Tibial nerve (tissue), 4 donors: ENCODE measurements at places on chromosomes 6 and 20. TPM values are rescaled to one million over a fixed set of nuclear protein-coding genes. Genes with fewer than 3 reads are reported as not detected.

DNA sequence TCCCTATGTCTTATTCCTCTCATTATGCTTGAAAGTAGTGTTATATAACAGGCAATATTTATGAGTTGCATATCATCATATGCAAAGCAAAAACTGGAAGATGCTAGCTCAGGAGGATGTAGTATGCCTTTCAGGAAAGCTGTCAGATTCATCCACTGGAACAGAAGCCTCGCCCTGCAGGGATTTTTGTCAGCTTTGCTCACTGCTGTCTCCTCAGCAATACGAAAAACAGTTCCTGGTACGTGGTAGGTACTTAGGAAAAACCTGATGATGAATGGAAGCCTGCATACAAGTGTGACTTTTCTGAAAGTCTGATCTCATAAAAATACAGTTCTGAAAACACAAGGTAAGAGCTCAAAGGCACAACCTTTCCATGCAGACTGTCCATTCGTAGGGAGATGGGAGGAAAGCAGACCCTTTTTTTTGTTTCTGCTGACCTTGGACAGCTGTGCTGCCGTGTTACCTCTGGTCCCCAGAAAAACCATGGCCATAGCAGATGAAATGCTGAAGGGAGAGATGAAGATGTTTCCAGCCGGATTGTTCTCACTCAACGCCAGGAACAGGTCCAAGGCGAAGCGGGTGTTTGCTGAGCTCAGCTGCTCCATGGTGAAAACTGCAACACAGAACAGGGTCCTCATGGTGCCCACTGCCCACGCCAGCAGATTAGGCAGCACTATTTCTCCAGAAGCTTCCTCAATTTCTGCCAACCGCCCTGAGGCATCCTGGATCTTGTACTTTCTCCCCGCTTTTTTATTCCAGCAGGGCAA lies 1.5 kb downstream of the SERPINB1 start:
- H3K4me1 ChIP-seq = peaks cover 48% of the 10 kb centered on the region
- no peak for DNase-seq
- peak overlapping the region; percentile 66 for H3K4me3 ChIP-seq
- H3K27ac ChIP-seq = peak overlapping the region; percentile 84
- H3K27me3 ChIP-seq = no peaks in the 10 kb centered on the region
- H3K36me3 ChIP-seq = no peaks in the 10 kb centered on the region

The PTPRT gene
- under 0.01 TPM for total RNA-seq

The OPN5 gene
- not detected for total RNA-seq

DNA sequence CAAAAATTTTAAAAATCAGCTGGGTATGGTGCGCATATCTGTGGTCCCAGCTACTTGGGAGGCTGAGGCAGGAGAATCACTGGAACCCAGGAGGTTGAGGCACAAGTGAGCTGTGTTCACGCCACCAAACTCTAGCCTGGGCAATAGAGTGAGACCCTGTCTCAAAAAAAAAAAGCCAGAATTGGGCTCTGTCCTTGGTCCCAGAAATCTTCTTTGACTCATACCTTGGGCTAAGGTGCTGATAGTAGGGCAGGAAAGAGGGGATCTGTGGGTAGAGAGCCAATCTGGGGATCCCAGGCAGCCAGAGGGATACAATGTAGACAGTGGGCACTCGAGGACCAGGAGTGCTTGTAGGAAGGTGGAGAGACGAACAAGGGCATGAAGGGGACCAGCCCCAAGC lies 13.3 kb downstream of the ETV7 start:
- no peaks in the 10 kb centered on the region for H3K36me3 ChIP-seq
- H3K4me3 ChIP-seq = no peak overlapping the region
- H3K27ac ChIP-seq = no peak overlapping the region
- DNase-seq = no peak
- peaks cover 28% of the 10 kb centered on the region for H3K4me1 ChIP-seq

DNA sequence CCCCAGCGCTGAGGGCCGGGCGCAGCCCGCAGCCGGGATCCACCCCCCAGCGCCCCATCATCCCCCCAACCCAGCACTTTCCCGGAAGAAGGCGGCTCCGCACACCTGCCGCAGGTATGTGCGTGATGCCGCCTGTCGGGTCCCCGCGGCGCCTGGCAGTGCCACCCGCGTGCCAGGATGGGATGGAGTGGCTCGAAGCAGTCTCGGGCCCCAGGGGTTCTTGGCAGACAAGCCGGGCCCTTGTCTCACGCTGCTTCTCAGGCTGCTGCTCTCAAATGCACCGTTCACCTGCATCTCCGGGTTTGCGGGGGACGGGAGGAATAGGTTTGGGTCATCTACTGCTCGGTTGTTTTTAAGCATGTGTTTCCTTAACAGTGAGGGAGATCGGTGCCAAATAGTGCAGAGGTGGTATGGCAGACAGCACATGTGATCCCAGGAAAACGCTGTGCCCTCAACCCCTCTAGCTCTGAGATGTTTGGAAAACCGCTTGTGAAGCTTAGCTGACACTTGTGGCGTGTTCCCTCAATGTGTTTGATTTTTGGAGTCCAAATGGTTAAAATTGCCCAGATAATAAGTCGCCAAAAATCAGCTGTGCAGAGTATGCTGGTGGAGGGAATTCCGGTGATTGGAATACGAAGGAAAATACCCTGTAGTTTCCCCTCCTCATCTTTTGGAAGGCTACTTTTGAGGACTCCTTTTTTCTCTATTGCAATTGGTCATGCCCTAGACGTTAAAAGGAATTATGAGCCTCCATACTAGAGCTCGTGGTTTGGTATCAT lies 926 bp downstream of the MYLIP start:
- H3K4me3 ChIP-seq = peak overlapping the region; percentile 86
- peak overlapping the region; percentile 94 for H3K27ac ChIP-seq
- no peaks in the 10 kb centered on the region for H3K27me3 ChIP-seq
- no peak for DNase-seq
- H3K36me3 ChIP-seq = no peaks in the 10 kb centered on the region

DNA sequence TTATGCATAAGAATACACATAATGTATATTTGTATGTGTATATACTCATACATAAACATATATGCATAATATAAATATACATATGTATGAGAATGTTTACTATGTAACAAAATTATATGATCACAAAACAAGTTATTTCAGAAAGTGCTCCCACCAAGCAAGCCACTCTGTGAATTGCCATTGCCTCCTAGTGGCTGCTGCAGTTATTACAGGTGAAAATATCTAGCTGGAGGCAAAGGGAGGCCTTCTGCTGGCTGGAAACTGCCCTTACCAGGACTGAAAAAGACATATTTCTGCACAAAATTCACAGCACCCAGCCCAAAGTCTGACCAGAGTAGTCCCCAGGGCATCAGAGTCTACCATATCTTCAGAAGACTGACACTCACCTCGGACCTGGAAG lies 14.4 kb upstream of the ADAM33 start:
- no peaks in the 10 kb centered on the region for H3K4me1 ChIP-seq
- no peaks in the 10 kb centered on the region for H3K36me3 ChIP-seq
- no peaks in the 10 kb centered on the region for H3K27me3 ChIP-seq
- DNase-seq = no peak
- H3K4me3 ChIP-seq = no peak overlapping the region
- H3K27ac ChIP-seq = no peak overlapping the region

DNA sequence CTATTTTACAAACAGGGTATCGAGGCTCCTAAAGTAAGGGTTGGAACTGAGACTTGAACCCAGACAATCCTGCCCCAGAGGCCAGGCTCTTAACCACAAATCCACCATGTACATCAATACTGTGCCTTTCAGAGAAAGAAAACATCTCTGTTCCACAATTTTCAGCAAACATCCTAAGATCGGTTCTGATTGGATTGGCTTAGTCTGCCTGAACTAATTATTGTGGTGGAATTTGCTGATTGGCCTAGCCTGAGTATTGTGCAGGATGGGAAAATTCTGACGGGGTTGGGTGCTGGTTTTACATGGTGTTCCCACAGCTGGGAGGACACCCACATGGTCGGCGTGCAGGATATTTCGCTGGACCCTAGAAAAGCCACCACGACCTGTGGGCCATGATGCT lies at the start of gene CLPSL1:
CLPSL1 (plus strand) TSS at position 301 of the 400 bp plus-strand sequence; CDS start at position 393, 92 bp downstream.
- no peak within 1 kb of the TSS for H3K4me3 ChIP-seq
- H3K36me3 ChIP-seq = no peaks in the 10 kb centered on the region
- H3K27me3 ChIP-seq = no peaks in the 10 kb centered on the region
- no peaks in the 10 kb centered on the region for H3K4me1 ChIP-seq
- DNase-seq = no peak

The GHRH gene
- not detected for total RNA-seq

DNA sequence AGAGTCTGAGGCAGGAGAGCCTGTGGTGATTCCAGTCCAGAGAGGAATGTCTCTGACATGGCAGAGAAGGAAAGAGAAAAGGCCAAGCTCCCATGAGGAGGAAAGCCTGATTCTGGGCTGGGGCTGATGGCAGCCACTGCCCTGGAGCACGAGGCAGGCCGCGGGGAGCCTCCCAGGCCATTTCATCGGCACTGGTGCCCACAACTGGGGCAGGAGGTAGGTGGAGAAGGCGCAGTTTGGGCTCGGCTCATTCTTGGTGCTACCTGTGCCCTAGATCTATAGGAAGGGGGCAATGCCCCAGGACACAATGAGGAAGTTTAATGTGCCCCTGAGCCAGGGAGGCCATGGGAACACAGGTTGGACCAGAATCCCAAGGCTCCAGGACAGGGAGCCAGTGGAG lies 2.6 kb upstream of the TREML1 start:
- no peaks in the 10 kb centered on the region for H3K4me1 ChIP-seq
- no peak for DNase-seq
- H3K4me3 ChIP-seq = no peak overlapping the region
- H3K27ac ChIP-seq = no peak overlapping the region
- peaks cover 5% of the 10 kb centered on the region for H3K27me3 ChIP-seq

GRCh38 chr20:11891776-11892545 lies 25.7 kb upstream of the BTBD3 start:
- H3K4me1 ChIP-seq = no peaks in the 10 kb centered on the region
- peak overlapping the region; percentile 92 for H3K4me3 ChIP-seq
- peak overlapping the region; percentile 89 for H3K27ac ChIP-seq
- DNase-seq = peak; percentile 41
- H3K36me3 ChIP-seq = no peaks in the 10 kb centered on the region

GRCh38 chr6:118029967-118030366 lies 122.9 kb downstream of the SLC35F1 start:
- no peak overlapping the region for H3K27ac ChIP-seq
- no peaks in the 10 kb centered on the region for H3K36me3 ChIP-seq

The ACTR5 gene
- total RNA-seq = 14.7 TPM

DNA sequence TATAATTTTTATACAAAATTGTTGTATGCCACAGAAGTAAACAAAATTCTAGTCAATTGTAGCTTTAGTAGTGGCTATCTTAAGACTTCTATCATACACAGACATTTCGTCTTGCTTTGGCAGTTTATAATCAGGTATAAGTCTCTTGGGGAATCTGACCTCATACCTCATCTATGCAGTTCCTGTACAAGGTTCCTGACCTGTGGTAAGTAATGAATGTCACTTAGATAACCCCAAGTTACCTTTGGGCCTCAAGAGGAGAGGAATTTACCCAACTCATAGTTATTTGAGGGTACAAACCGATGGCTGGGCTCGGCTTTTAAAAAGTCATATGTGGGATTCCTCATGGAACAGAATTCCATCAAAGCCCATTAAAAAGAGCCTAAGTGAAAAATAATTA lies 58.8 kb upstream of the UNC93A start:
- no peaks in the 10 kb centered on the region for H3K36me3 ChIP-seq
- DNase-seq = no peak
- H3K27ac ChIP-seq = no peak overlapping the region
- no peak overlapping the region for H3K4me3 ChIP-seq

DNA sequence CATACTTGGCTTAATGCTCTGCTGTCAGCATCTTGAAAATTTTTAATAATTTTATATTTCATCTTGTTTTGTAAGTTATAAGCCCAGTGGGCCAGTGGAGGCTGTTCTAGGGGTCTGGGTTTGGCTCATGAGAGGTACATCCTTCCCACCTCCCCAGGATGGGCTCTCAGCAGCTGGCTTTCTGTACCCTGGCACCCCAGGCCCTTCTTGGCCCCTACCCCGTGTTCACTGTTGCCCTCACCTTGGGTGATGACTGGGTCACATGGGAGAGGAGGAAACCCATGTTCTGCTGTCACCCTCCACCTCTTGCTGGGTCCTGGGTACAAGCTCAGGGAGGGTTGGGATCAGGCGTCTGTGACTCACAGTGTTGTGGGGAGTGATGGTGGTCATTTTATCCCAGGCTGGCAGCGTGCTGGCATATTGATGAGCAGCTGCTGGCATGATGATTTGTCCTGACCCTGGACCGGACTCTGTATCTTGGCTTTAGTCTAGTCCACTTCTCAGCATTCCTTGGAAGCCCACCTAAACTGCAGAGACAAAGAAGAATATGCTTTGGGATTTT lies 34.6 kb downstream of the SLC16A10 start:
- H3K27ac ChIP-seq = no peak overlapping the region
- H3K4me1 ChIP-seq = no peaks in the 10 kb centered on the region
- DNase-seq = no peak

- no peak for DNase-seq
- H3K4me3 ChIP-seq = no peak overlapping the region
- H3K27ac ChIP-seq = no peak overlapping the region
- peaks cover 33% of the 10 kb centered on the region for H3K36me3 ChIP-seq
These were observed 22.4 kb downstream of the SLC9A8 start for GRCh38 chr20:49835031-49835430.

The DDAH2 gene
- total RNA-seq = 134 TPM

DNA sequence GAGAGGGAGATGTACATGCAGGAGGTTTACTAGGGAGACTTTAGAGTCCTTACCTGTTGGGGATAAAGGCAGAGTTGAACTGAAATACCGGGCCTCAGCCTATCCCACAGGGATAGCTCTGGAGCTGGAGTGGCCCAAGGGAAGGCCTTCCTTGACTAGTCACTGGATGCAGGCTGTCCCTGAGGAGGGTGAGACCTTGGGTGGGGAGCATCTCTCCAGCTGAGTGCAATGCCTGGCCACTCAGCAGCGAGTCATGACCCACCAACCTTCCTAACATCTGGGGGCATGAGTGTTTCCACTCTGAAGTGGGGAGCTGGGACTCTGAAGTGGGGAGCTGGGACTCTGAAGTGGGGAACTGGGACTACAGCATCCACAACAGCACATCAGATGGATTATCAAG lies 46.1 kb upstream of the ENPP5 start:
- H3K27ac ChIP-seq = peak overlapping the region; percentile 67
- peaks cover 23% of the 10 kb centered on the region for H3K4me1 ChIP-seq
- no peak overlapping the region for H3K4me3 ChIP-seq
- H3K27me3 ChIP-seq = no peaks in the 10 kb centered on the region

The PTK6 gene
- total RNA-seq = not detected

The MOXD1 gene
- 5.1 TPM for total RNA-seq

GRCh38 chr20:41329435-41330342 lies 10.9 kb upstream of the LPIN3 start:
- DNase-seq = peak; percentile 73
- H3K27me3 ChIP-seq = no peaks in the 10 kb centered on the region
- no peaks in the 10 kb centered on the region for H3K36me3 ChIP-seq
- peaks cover 11% of the 10 kb centered on the region for H3K4me1 ChIP-seq
- no peak overlapping the region for H3K4me3 ChIP-seq
- H3K27ac ChIP-seq = peak overlapping the region; percentile 66

The TAP2 gene
- total RNA-seq = 14.1 TPM

The LAMA2 gene
- total RNA-seq = 305 TPM

The OR2J3 gene
- not detected for total RNA-seq

The TGM2 gene
- total RNA-seq = 17.0 TPM

The MAFB gene
- 93.3 TPM for total RNA-seq

- peaks cover 7% of the 10 kb centered on the region for H3K4me1 ChIP-seq
- H3K36me3 ChIP-seq = peaks cover 19% of the 10 kb centered on the region
- no peak overlapping the region for H3K4me3 ChIP-seq
- no peak overlapping the region for H3K27ac ChIP-seq
- H3K27me3 ChIP-seq = no peaks in the 10 kb centered on the region
- no peak for DNase-seq
These were observed 59.7 kb downstream of the TCP11 start for GRCh38 chr6:35081426-35081851.

- H3K27me3 ChIP-seq = no peaks in the 10 kb centered on the region
- no peaks in the 10 kb centered on the region for H3K36me3 ChIP-seq
- H3K4me1 ChIP-seq = no peaks in the 10 kb centered on the region
- DNase-seq = no peak
These were observed 167.8 kb upstream of the RIPOR2 start for GRCh38 chr6:25103603-25104002.

The CAP2 gene
- 11.8 TPM for total RNA-seq
